H54 (cell line): ENCODE measurements at places on chromosomes 16 and 17.

- DNase-seq, result peak; percentile 96
Measured at GRCh38 chr17:75832164-75832651, 12.0 kb downstream of the UNC13D start.

DNA sequence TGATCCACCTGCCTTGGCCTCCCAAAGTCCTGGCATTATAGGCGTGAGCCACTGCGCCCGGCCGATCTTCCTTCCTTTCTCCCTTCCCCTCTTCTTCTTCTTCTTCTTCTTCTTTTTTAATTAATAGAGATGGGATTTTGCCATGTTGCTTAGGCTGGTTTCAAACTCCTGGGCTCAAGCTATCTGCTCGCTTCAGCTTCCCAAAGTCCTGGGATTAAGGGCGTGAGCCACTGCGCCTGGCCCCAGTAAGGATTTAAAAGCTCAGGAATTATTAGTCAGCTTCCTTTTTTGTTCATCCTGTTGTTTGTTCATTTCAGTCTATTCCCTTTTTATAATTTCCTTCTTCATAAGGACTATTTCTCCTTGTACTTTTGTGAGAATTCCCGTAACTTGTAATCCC lies 32.7 kb upstream of the LRRC37A start:
- no peak for DNase-seq

GRCh38 chr16:21235199-21235585 lies 1.7 kb downstream of the ANKS4B start:
- no peak for DNase-seq

DNA sequence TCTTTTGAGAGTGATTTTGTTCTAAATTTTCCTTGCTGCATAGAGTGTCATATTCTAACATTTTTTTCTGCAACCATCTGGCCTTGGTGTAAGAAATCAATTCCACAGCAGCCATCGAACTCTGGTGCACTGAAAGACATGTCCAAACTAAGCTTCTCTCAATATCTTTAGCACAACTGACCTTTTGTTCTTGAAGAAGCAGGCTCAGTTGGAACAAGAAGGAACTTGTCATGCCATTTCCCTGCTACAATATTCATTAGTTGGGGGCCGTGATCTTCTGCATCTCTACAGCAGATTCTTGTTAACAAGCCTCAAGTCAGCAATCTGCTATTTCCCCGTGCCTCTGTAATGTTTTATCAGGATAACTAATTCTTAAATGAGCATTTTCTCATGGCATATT lies 1305.6 kb downstream of the CDH11 start:
- DNase-seq, result no peak

DNA sequence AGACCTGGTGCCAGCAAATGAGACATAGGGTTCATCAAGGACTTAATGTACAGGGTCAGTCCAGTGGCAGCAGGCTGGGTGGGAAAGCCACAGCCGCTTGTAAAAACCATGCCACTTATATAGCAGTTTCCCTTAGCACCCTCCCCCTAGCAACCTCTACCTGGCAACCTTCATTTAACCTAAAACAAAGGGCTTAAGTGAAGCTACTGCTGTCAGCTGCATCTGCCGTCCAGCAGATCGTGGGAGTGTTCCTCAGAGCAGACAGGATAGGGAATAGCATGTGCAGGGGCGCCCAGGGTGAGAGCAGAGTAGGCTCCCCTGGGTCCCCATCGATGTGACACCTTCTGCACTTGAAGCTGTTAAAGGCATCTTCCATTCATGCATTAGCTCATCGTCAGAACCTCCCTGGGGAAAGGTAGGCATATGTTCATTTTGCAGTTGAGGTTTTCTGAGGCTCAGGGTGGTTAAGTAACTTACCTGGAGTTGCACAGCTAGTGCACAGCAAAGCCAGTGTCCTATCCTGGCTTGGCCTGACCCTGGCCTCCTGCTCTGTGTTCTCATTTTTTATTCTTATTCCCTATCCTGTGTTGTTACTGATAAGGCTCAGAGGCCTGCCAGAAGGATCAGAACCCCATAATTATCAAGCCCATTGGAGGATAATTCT lies 112.5 kb downstream of the SOCS1 start:
- no peak for DNase-seq

DNA sequence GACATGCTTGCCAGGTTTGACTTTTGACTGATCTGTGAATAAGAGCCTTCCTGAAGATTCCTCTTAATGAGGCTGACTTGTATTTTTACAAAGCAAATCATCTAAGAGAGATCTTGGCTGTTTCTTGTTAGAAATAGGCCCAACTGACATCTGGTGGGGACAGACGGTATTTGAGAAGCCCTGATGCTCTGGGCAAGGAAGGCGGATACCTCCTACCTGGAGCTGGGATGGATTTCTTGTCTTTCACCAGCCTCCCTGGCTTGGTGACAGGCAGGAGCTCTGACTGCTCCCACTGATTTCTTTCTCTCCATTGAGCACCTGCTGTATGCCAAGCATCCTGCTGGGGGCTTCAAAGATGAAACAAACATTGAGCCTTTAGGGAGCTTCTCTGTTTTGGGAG lies 40.4 kb downstream of the AKAP1 start:
- DNase-seq, result no peak

GRCh38 chr17:8953156-8953885 lies 12.2 kb downstream of the PIK3R5 start:
- DNase-seq, result no peak

DNA sequence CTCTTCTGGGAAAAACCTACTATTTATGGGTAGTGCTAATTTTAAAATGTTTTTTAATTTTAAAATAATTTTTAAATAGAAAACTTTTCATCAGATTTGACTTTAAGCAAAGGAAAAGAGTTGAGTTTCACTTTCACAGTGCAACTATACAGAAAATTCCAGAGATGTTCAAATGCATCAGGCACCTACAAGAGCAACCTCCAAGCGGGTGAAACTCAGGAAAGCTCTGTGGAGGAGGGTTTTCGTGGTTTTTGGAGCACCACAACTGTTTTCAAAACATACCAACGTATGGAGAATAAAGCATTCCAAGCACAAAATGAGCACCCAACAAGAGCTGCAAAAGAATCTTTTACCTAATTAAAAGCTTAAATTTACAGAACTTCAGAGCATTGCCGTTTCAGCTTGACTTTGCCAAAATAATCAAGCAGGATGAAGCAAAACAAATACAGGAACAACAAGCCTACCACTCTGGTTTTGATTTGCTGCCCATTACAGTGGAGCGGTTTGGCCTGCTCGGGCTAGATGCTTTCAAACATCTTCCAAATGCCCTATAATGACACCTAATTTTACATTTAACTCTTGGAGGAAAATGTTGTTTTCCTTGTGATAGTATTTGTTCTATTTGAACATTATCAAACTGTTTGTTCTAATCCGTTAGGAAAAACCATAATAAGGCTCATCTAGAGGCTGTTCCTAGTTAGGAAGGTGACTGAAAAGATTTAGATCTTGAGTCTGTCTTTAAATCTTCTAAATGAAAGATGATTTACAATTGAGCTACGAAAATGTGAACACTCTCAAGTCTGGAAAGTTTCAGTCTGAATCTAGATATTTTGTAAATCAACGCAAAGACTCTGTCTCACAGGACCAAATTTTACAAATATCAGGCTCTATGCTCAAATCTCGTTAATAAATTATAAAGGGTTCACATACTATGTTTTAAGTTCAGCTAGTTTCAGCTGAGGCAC lies 34.5 kb downstream of the NACA2 start:
- no peak for DNase-seq

GRCh38 chr16:8376430-8376829 lies 213.9 kb downstream of the TMEM114 start:
- no peak for DNase-seq

GRCh38 chr17:2244545-2245525 lies 58.8 kb downstream of the SMG6 start:
- DNase-seq, result peak; percentile 70

GRCh38 chr16:67779256-67780014 lies 26.9 kb downstream of the RANBP10 start:
- DNase-seq, result no peak

DNA sequence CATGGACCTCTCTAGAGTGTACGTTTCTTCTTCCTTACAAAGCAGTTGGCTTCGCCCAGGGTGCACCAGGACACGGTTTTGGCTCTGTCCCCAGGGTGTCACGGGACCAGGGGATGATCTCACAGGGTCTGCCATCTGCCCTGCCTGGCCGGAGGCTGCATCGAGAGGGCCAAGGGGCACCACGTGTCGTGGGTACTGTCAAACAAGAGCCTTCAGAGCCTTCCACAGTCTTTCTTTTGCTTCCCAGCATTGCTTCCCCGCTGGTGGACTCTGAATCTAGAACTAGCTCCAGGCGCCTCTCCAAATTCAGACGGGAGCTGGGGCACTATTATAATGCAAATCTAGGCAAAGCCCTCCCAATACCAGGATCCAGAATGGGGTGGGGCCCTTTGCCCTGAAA lies 47.9 kb downstream of the MAPT start:
- no peak for DNase-seq

- peak; percentile 95 for DNase-seq
Measured at GRCh38 chr17:80892019-80892855, 99.4 kb upstream of the CHMP6 start.

GRCh38 chr16:11389631-11390565 lies 44.6 kb downstream of the RMI2 start:
- no peak for DNase-seq

- DNase-seq, result no peak
Measured at GRCh38 chr16:50268352-50268751, 2.0 kb downstream of the ADCY7 start.

DNA sequence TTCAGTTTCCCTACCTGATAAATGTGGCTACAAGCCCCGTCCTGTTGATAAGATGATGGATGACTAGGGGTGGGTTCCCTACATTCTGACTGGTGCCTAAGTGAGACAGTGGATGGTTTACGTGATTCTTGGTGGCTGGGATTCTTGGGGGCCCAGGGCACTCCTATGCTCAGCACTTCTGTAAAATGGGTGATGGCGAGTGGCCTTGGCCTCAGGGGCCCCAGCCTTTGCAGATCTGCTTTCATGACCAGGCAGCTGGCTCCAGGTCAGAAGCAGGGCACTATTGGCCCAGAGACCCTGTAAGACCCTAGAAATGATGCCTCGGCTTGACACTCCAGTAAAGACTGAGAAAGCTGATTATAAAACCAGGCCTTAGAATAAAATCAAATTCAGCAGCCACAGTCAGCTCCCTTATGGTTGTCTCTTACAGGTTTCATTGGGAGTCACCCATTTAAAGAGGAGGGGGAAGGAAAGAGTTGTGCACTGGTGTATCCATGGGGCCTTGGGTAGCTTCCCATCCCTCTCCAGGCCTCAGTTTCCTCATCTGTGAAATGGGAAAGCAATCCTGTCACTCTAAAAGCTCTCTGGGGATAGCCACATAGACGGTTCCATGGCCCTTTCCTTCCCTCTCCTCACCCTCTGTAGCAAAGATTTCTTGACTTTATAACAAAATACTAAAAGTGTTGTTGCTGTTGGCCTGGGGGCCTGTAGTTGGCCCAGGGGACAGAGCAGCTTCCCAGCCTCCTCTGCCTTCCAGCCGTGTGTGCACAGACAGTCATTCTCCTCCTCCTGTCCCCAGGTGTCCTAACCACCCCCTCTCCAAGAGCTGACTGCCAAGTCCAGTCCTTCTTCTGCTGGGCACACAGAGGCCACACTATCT lies 1.2 kb downstream of the SNX20 start:
- DNase-seq, result no peak

GRCh38 chr17:53655591-53655990 lies 167.1 kb upstream of the KIF2B start:
- DNase-seq, result peak; percentile 2

DNA sequence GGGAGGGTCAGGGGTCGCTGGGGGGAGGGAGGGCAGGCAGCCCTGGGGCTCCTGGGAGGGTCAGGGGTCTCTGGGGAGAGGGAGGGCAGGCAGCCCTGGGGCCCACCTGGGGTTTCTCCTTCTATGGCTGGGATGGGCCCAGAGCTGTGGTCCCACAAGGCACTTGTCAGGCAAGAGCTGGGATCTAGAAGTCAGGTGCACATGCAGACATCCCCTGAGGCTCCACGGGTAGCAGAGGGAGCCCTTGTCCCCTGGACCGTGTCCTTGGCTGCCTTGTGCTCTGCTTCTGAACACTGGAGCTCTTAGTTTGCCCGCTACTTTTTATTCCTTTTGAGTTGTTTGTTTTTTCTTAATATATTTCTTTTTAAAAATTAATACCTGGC lies 1.8 kb downstream of the TUBB3 start:
- DNase-seq, result no peak

DNA sequence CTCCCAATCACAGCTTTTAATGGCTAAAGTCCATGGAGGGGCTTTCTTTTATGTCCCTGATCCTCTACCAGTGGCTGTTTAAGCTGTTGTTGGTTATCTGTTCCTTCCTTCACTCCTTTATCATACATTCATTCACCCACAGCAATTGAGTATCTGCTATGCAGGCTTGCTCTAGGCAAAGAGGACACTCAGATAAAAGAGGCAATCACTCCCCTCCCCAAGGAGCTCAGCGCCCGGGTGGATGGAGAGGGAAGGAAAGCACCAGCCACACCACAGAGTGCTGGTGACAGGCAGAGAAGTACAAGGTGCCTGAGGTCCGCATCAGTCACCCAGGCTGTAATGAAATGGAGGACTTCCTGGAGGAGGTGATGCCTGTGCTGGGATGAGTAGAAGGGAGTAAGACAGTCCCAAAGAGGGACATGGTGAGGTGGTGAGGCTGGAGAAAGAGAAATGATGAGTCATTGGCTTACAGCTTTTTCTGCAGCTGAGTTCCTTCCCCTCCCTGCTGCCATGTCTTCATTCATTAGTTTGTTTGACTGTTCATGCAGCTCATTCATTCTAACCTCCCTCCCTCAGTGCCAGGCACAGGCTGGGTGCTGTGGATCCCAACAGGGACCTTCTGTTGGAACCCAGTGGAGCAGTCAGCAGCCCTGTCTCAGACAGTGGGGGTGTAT lies 12.8 kb upstream of the NGFR start:
- peak; percentile 74 for DNase-seq

DNA sequence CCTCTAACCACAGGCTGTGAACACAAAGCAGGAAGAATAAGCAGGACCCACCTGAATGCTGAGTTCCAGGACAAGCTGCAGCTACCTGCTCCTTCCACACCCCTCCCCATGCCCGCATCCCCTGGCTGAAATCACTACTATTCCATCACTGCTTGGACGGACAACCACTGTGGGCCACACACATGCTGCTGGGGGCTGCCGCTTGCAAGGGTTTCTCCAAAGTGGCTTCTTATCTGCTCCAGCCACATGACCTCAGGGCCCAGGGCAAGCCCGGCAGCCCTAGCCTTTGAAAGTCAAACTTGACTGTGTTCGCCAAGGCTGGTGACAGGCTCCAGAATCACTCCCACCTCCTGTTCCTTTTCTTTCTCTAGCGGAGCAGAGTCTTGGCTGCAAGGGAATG lies 18.4 kb downstream of the FA2H start:
- no peak for DNase-seq
